Fibroblast of upper back skin (primary cell): ENCODE measurements at places on chromosomes 12 and 14.

DNA sequence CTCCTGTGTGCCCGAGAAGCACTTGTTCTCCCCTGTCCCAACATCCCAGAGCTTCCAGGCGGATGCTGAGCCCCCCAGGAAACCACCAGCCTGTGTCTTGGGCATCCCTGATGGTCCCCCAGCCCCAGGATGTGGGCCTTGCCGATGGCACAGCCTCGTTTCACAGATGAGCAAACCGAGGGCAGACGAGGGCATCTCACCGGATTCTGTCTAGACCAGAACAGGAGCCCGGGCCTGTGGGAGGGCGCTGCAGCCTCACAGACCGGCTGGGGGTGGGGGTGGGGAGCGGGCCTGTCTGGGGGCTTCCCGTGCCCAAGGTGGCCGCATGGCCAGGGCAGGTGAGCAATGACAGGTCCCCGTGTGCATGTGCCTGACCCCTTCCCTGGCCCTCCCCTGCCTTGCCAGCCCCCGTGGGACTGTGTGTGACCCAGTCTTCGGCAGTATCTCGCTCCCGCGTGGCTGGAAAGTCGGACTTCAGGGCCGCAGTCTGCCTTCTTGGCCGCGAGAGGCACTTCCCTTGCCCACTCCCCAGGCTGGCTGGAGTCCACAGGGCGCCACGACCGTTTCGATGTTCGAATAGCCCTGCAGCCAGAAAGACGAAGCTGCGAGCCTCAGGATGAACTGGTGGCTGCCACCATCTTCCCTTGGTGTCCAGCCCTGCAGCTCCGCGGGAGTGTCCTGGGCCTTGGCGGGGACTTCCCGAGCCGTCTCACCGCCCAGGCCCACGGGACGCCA is 8.9 kb downstream of the RFLNA start:
- no peak for DNase-seq

GRCh38 chr12:7354529-7354928 is 50.7 kb downstream of the ACSM4 start:
- DNase-seq, result peak; percentile 5

GRCh38 chr12:108375986-108376663 is 37.0 kb upstream of the CMKLR1 start:
- DNase-seq, result no peak

- peak; percentile 2 for DNase-seq
Measured at GRCh38 chr12:38588624-38589305, 272.2 kb downstream of the ALG10B start.

GRCh38 chr14:32324601-32325000 is 4.5 kb upstream of the AKAP6 start:
- no peak for DNase-seq

DNA sequence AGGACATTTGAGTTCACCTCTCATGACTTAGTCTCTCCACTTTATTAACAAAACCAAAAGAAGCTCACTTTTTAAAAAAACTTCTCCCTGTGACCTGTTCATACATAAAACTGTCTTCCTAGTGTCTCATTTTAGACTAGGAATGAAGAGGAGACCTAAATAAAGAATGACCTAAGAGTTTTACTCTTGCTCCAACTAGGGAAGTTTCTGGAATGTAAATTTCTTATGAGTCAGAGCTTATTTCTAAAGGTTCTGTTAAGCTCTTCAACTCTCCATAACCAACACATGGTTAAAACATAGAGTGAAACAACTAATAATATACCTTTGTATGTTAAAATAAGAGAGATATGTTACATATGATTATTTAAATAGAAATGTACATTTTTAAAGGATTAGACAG is 369.8 kb downstream of the EMP1 start:
- peak; percentile 35 for DNase-seq

GRCh38 chr12:14577344-14577743 is 9.7 kb upstream of the PLBD1 start:
- peak; percentile 11 for DNase-seq

DNA sequence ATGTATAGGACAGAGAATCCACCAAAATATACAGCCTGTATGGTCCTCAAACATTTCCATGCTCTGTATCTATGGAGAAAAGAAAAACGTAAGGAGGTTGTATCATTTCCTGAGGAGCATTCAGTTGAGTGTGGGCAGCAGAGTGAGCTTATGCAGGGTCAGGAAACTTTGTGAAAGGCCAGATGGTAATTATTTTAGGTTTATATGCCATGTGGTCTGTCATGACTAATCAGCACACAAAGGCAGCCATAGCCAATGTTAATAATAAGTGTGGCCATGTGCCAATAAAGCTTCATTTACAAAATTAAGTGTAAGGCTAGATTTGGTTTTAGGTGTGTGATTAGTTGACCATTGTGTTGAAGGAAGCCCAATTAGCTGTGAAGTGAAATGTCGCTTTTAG is 33.2 kb upstream of the A2M start:
- no peak for DNase-seq

GRCh38 chr12:132211816-132212215 is 67.6 kb downstream of the NOC4L start:
- no peak for DNase-seq

DNA sequence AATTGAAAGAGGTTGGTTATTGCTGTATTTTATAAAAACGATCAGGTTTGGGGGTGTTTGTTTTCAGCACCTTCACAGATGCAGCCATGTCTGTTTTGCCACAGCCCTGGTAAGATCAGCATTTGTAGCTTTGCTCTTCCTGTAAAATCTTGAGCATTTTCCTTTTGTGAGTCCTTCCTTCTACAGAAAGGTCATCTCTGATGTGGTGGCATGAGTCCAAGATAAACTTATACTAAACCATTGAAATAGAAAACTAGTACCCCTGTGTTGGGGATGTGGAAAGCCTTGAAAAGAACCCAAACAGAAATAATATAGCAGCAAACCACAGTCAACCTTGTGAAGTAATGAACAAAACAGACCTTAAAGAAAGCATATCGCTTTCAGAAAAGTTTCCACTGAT is 85.5 kb downstream of the TGFB3 start:
- peak; percentile 18 for DNase-seq

DNA sequence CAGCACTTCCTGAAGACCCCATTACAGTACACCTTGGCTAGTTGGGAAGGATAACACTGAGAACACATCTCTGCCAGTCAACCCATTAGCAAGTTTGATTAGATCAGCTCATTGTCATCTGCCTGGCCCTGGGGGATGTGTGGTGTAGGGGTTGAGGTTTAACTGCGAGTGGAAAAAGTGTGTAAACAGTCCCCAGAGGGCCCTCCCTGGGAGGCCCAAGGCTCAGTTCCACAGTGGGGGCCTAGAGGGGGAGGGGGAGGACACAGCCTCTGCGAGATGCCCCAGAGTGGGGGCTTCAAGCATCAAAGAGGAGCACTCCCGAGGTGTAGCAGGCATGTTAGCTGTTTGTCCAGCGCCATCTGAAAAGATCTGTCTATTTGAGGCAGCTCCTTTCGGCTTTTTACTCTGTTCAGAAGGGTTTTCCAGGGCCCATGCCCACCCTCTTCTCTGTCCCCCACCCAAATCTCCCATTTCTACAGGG is 344 bp downstream of the LPAR5 start:
- peak; percentile 45 for DNase-seq

- no peak for DNase-seq
Measured at GRCh38 chr12:52956987-52957386, 8.1 kb downstream of the KRT18 start.

GRCh38 chr12:113476176-113476986 is 4.7 kb upstream of the LHX5 start:
- no peak for DNase-seq

- peak; percentile 72 for DNase-seq
Measured at GRCh38 chr12:22287776-22288621, 46.5 kb downstream of the ST8SIA1 start.

DNA sequence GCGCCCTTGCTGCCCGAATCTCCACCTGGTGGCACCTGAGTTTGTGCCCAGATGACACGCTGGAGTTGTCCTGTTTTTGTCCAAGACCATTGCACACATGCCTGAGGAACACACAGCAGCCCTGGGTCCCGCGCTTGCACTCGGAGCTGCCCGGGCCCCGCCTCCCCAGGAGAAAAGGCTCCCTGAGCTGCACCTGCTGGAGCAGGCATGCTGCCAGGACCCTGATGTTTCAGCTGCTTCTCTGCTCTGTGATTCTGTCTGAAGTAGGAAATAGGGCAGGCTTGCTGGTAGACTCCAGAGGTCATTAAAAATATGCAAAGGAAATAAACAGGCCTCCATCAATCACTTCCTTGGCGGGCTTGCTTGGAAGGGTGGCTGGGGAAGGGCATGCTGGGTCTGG is 271.6 kb downstream of the CACNA1C start:
- DNase-seq, result peak; percentile 25

DNA sequence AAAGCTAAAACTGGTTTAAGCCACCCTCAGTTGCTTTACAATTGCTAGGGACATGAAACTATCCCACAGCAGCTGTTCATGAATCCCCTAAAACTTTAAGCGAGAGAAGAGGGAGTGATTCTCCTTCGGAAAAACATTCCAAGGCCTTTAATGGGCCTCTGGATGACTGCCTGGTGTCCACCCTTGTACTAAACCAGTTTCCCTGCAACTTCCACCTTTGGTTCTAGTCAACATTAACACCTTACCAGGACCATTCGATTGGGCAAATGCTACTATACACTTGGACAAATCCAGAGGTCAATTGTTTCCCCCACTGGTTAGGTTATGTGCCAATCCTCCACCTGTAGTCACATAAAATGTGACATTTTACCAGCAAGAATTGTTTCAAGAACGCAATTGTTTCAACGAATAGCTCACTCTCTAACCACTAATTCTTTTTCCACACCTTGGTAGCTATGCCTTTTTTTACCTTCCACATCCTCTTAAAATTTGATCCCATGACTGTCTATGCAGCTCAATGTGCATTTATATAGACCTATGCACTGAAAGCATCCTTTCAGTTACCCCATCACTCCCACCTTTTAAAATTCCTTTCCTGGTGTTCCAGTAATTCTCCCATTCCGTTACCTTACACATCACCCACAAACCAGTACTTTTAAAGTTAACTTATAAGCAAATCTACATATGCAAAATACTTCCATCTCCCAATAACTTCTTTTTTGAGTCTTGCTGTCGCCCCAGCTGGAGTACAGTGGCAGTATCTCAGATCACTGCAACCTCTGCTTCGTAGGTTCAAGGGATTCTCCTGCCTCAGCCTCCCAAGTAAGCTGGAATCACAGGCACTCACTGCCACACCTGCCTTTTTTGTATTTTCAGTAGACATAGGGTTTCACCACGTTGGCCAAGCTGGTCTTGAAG is 3.6 kb downstream of the UBC start:
- no peak for DNase-seq

DNA sequence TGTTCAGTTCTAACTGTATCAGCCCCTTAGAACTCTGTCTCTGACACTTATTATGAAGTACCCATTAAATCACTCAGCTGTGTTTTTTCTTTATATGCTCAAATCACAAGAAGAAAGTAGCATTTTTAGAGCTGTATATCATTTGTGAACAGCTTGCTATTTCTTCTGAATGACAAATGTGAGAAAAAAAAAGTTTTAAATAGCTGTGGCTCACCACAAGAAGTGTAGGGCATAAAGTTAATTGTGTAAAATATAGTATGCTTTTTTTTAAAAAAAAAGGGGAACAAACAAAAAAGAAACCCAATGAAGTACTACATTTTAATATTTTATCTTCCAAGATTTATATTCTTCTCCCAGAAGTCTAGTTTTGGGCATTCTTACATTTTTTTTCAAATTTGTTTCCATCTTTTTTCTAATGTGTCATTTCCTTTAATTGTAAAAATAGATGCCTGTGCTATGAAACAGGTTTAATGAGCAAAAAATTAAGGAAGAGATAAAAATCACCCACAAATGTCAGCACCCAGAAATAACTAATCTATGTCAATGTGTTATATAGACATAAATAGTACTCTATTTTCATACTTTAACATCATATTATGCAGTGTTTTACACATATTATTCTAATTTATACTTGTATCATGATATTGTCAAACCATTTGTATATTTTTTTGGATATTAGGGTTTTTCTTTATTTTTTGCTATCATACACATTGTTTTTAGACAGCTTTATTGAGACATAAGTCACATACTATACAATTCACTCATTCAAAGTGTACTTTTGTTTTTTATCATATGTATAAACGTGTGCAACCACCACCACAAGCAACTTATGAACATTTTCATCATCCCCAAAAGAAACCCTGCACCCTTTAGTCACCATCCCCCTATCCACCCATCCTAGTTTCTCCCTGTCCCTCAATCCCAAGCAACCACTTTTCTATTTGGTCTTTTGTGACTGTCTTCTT is 22.4 kb upstream of the LRRK2 start:
- no peak for DNase-seq

GRCh38 chr12:119325813-119326212 is 8.7 kb upstream of the CCDC60 start:
- DNase-seq, result no peak

GRCh38 chr14:99033951-99034350 is 238.0 kb downstream of the BCL11B start:
- no peak for DNase-seq

DNA sequence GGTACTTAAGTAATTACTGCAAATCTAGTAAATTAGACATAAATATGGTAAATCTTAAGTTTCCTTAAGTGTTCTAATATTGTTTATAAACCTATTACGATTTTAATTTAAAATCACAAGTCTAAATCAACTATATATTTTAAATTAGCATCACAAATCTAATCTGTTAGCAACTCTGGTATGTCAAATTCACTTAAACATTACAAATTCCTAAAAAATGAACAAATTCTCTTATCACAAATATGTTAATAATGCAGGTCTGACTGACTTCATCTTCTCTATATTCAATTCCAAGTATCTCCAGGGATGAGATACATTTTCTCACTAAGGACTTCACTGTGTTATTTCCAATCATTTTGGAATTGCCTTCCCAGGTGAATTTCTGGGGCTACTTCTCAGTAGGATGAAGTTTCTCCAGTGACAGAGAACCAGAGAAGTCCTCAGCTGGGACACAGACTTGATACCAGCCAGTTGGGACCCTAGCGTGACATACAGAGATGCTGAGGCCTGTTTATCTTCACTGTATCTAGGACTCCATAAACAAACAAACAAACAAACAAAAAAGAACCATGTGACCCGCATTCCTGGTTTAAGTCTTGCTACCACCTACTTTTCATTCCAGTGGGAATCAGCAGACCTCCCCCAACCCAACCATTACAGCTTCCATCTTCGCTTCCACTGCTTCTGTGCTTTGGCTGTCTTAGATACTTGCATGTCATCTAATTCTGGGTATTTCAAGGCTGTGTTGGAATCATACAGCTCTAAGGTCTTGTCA is 21.8 kb downstream of the CFAP251 start:
- no peak for DNase-seq

DNA sequence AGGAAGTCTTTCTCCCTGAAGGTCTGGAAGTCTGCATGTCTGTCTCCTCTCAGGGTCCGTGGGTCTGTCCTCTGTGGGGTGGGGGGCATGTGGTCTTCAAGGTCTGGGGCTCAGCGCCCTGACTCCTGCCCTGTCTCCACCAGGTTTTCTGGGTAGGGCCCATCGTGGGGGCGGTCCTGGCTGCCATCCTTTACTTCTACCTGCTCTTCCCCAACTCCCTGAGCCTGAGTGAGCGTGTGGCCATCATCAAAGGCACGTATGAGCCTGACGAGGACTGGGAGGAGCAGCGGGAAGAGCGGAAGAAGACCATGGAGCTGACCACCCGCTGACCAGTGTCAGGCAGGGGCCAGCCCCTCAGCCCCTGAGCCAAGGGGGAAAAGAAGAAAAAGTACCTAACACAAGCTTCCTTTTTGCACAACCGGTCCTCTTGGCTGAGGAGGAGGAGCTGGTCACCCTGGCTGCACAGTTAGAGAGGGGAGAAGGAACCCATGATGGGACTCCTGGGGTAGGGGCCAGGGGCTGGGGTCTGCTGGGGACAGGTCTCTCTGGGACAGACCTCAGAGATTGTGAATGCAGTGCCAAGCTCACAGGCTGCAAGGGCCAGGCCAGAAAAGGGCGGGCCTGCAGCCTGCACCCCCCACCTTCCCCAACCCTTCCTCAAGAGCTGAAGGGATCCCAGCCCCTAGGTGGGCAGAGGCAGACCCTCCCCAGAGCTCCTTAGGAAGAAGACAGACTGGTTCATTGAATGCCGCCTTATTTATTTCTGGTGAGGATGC is 3.4 kb downstream of the AQP5 start:
- no peak for DNase-seq
